ENCODE measurements at places on chromosomes 1 and 21.

DNA sequence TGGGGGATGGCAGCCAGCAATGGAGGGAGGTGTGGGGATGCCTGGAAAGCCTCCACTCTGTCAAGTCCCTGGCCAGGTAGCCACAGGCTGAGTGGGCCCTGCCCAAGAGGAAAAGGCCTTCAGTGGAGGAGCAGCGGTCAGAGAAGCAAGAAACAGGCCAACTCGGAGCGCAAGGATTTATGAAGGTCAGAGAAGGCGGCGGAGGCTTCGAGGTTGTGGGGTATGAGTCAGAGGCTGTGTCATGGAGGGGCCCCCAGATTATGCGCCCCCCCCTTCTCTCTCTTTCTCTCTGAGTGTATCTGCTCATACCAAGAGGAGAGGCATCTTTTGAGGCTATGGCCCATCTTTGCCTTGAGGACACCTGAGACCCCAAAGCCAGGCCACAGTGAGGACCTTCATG is 99.5 kb downstream of the CASZ1 start:
- no peak overlapping the region for H3K27ac ChIP-seq
- peaks cover 32% of the 10 kb centered on the region for H3K4me1 ChIP-seq
- H3K27me3 ChIP-seq: no peaks in the 10 kb centered on the region
- H3K36me3 ChIP-seq: no peaks in the 10 kb centered on the region

- H3K4me3 ChIP-seq: no peak overlapping the region
- H3K4me1 ChIP-seq: peaks cover 10% of the 10 kb centered on the region
- no peaks in the 10 kb centered on the region for H3K36me3 ChIP-seq
- DNase-seq: no peak
- no peaks in the 10 kb centered on the region for H3K27me3 ChIP-seq
Observed at GRCh38 chr1:180215856-180216625, 14.0 kb upstream of the LHX4 start.

- no peak overlapping the region for H3K4me3 ChIP-seq
- no peaks in the 10 kb centered on the region for H3K27me3 ChIP-seq
- no peak for DNase-seq
- H3K4me1 ChIP-seq: no peaks in the 10 kb centered on the region
- no peaks in the 10 kb centered on the region for H3K36me3 ChIP-seq
- H3K27ac ChIP-seq: no peak overlapping the region
Observed at GRCh38 chr1:185412385-185413087, 95.5 kb upstream of the IVNS1ABP start.

DNA sequence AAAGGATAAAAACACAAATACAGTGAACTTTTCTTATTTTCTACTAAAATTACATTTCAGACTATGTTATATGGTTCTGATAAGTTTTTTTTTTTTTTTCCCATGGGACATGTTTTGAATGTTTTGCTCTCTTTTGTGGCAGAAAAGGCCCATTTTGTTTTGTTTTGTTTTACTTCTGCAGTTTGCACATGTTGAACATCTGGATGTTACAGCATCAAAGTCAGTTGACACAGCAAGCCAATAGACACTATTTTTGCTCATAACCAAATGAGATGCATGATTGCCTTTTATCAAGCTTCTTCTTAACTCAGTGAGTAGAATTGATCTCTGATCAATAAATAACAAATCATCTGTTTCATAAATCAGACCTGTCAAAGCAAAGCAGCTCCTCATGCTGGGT is 904.2 kb downstream of the ADGRL2 start:
- no peaks in the 10 kb centered on the region for H3K36me3 ChIP-seq
- no peak overlapping the region for H3K4me3 ChIP-seq
- no peaks in the 10 kb centered on the region for H3K27me3 ChIP-seq
- H3K27ac ChIP-seq: no peak overlapping the region
- DNase-seq: no peak
- no peaks in the 10 kb centered on the region for H3K4me1 ChIP-seq

- H3K4me1 ChIP-seq: no peaks in the 10 kb centered on the region
- DNase-seq: no peak
- H3K36me3 ChIP-seq: peaks cover 24% of the 10 kb centered on the region
- no peak overlapping the region for H3K27ac ChIP-seq
Observed at GRCh38 chr1:6322161-6322560, 61.3 kb upstream of the GPR153 start.

- no peak overlapping the region for H3K4me3 ChIP-seq
- DNase-seq: no peak
- H3K36me3 ChIP-seq: no peaks in the 10 kb centered on the region
- H3K4me1 ChIP-seq: peaks cover 4% of the 10 kb centered on the region
Observed at GRCh38 chr1:22418933-22419382, 32.7 kb upstream of the ZBTB40 start.

Data from esophagus muscularis mucosa (tissue), 4 donors.